ENCODE measurements at places on chromosomes 5 and 9.

DNA sequence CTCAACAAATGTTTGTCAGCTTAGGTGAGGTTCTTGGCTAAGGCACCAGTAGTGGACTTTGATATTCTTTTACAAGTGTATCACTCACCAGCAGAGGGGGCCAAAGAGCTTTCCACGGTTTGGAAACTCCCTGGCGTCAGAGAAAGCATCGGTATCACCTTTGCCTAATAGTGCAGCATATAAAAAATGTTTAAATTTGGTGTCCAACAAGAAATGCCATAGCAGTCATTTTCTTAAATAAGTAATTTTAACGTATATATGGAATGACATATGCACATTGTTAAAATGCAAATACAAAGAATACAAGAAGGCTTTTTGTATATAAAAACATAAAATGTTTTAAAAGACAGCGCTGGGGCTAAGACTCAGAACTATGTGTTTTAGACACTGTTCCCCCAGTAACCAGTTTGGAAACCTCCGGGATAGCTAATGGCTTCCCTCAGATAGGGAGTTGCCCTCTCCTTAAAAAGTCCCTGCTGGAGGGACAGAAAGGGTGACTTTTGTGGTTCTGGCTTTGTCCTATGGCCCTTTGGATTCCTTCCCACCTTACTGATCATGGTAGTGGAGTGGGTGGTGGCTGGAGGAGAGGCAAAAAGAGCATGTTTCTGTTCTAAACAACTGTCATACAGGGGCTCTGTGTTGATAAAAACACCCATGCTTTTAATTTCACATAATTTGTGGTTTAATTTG, 124.6 kb downstream of the GPBP1 start:
- peak; percentile 4 for DNase-seq

- no peak for DNase-seq
These were observed 72.4 kb downstream of the NUDT12 start for GRCh38 chr5:103490030-103490739.

DNA sequence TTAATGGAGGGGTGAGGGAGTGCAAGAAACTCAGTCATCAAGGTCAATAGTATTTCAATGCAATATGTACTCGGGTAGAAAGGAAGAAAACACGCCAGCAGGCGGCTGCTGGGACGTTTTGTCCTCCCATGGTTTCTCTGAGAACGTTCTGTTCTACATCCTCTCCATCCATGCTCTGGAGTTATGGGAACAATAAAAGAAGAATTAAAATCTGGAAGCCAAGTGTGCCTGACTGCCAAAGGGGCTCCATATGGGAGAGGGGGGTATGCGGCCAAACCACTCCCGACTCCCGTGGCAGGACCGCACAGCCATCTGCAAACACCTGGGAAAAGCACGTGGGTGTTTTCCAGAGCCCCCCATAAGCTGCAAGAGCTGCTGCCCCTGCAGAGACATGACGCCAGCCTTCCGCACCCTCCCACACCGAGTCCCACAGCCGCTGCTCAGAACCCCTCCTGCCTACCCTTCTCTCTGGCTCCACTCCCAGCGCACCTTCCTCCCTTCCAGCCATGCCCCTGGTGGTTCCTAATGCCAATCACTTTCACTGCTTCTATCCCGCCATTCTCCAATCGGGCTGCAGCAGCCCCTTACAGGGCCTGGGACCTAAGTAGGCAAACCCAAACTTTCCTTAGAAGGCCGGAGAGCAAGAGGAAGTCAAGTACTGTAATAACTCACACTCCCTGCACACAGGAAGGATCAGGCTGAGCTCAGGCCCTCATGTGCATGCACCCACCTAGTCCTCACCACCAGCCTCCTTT, 241.6 kb downstream of the SYK start:
- DNase-seq = no peak

GRCh38 chr5:110104726-110105669, 415.3 kb downstream of the MAN2A1 start:
- no peak for DNase-seq

GRCh38 chr5:158559066-158559465, 540.6 kb downstream of the EBF1 start:
- no peak for DNase-seq

GRCh38 chr5:122153230-122153629, 23.9 kb downstream of the ZNF474 start:
- no peak for DNase-seq

- DNase-seq = peak; percentile 88
These were observed 73.1 kb downstream of the STK10 start for GRCh38 chr5:172114875-172115422.

DNA sequence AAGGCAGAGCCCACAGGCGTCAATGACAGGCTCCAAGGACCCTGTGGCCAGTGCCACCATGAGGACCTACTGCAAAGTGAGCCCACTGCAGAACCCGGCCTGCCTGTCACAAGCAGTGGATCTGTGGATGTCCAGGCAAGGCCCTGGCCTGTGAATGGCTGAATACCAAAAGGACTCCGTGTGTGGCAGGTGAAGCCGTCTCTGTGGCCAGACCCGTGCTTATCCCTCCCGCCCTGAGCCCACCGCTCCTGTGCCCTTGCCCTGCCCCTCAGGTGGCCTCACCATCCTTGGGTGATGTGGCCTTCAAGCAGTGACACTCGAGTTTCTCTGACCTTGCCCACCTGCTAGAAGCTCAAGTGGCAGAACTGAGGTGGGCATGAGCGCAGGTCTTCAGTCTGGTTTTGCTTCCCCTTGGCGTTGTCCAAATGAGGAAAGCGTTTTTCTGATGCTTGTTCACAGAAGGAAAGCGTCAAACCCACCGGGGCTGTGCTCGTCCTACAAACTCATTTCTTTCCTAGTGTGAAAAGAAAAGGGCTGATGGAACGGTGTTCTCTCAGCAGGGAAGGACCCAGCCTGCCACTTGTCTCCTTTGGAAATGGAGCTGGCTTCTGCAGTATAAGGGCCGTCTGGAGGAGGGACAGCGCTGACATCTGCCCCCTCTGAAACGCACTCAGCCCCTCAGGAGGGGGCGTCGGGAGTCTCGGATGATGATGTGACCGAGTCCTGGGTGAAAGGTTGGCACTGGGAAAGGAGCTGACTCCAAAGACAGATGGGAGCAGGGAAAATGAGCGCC, 377.7 kb upstream of the IRX4 start:
- DNase-seq = no peak

GRCh38 chr9:131013771-131014676, 5.0 kb downstream of the LAMC3 start:
- no peak for DNase-seq

DNA sequence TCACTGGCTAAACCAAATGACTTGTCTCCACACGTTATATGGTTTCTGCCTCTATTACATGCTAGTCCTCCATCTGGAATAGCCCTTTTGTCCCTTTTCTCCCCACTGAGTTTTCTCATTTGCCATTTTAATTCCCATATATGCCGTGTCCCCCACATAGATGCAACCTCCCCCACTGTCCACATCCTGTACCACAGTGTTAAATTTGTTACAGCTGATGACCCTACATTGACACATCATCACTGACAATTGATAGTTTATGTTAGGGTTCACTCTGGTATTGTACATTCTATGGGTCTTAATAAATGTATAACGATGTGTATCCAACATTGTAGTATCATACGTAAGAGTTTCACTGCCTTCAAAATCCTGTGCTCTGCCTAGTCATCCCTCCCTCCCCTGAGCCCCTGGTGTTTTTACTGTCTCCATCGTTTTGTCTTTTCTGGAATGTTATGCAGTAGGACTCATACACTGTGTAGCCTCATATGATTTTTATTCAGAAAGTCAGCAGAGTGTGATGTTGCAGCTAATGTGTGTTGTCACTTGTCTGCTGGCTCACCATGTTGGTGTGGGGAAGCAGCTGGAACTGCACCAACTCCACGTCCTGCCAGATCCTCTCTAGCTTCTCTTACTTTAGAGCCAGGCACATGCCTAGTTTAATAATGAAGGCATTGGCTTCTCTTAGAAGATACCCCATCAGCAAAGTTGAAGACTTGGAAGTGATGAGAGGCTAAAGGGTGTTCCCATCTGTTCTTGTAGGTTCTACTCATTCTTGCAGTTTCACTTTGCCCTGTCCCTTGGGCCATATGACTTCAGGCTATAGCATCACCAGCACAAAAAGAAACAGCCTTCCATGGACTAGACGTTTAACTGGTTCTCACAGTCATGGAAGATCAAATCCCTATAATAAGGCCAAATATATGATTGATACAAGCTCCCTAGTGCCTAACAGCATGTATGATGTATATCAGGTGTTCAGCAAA, 30.2 kb downstream of the LRRC70 start:
- no peak for DNase-seq

DNA sequence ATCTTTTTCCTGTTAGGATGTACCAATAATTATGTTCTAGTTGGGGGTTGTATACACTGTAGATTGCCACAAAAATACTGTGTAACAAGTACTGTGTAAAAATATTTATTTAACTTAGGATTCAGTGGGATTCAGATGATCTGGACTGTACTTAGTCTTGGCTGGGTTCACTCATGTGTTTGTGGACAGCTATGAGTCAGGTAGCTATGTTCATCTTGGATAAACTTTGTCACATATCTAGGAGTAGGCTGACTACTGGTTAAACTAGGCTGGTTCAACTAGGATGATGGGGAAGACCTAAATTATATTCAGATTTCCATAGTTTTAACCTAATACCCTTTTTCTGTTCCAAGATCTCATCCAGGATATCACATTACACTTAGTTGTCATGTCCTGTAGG, 32.1 kb upstream of the TNFSF15 start:
- no peak for DNase-seq

DNA sequence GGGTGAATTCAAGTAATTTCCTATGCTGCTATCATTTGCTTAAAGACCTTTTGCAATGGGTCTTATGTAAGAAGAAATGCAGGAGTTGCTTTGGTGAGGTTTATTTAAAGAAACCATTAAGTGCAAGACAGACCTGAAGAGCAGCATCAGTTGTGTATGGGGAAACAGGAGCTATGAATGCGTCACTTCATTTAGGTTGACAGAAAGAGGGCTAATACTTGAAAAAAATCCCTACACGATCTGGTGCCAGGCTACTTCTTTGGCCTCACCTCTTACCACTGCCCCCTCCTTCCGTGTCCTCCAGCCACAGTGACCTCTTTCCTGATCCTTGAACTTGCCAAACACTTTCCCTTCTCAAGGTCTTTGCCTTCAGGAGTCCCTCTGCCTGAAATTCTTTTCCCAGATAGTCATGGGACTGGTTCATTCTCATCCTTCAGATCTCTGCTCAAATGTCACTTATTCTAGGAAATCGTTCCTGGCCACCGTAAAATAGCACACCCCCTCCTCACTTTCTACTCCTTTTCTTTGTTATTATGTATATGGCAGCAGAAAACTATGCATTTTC, 1.4 kb upstream of the JAK2 start:
- DNase-seq = no peak

- no peak for DNase-seq
These were observed 182.9 kb upstream of the MAP1B start for GRCh38 chr5:71924325-71924724.

GRCh38 chr5:34918025-34918424, 2.5 kb downstream of the BRIX1 start:
- no peak for DNase-seq

- no peak for DNase-seq
These were observed 84.7 kb downstream of the CSNK1A1 start for GRCh38 chr5:149466457-149466972.

DNA sequence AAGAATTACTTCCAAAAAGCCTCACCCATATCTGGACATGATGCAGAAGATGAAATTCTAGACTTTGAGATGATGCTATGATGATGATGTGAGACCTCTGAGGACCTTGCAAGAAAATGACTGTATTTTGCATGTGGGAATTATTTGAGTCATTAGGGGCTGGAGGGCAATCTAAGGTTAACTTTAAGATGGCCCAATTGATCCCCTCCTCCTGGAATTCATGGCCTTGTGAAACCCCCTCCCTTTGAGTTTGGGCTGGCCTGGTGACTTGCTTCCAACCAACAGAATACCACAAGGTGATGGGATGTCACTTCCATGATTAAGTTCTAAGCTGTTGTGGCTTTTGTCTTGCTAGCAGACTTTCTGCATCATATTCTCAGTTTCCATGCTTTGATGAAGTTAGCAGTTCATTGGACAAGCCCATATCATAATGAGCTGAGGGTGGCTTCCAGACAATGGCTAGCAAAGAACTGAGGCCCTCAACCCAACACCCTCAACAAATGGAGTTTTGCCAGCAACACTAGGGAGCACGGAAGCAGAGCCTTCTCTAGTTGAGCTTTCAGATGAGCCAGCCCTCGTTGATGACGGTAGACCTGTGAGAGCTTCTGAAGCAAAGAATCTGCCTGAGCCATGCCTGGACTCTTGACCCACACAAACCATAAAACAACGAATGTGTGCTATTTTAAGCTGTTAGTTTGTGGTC, 7.4 kb upstream of the AMACR start:
- DNase-seq = no peak

DNA sequence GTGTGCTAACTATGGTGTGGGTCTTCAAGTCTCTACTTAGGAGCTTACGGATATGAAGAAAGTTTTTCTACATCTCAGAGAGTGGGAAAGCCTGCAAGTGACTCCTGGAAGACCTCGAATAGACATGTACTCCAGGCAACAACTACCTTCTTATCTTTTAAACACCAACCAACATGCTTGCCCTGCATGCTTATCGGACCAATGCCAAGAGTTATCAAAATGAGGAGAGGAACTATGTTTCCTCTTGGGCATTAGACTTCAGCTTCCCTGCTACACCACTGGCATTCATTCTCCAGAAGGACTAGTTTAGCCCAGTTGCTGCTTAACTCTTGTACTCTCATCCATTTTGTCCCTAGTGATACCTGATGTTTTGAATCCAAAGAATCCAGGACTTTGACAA, 74.7 kb upstream of the MAN2A1 start:
- no peak for DNase-seq

DNA sequence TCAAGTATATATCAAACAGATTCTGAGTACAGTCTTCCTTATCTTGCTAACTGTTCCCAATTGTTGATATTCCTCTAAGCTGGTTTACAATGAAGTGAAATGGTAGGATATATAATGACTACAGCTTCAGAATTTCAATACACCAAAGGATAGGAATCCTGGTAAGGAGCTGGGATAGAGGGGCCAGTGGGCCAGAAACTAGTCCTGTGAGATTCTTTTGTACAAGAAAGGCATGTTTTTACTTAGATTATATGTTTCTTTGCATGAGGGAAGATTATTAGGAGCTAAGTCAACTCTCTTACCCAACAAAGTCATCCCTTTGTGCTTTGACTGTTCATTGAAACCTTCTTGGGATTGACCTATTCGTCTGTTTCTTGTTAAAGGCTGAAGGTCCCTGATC, 435.7 kb downstream of the PLK2 start:
- no peak for DNase-seq

Data from GM06990 (cell line).